ENCODE measurements at places on chromosomes 6 and 20.

DNA sequence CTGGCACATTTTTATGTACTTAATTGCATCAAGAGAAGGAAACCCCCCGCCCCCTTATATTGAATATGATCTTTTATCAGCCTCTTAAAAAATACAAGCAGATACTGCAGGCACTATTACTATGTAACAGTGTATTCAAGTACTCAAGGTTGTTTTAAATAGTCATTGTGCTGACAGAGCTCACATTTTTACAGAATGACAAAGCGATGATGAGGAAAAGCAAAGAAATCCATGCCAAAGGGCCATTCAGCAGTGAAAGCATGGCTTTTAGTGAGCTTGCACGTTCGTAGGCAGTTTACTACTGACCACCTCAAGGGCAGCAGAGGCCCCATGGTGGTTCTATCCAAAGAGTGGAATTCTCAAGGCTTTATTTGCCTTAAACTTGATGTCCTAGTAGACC lies 146.8 kb downstream of the RPS12 start:
- no peak for DNase-seq

DNA sequence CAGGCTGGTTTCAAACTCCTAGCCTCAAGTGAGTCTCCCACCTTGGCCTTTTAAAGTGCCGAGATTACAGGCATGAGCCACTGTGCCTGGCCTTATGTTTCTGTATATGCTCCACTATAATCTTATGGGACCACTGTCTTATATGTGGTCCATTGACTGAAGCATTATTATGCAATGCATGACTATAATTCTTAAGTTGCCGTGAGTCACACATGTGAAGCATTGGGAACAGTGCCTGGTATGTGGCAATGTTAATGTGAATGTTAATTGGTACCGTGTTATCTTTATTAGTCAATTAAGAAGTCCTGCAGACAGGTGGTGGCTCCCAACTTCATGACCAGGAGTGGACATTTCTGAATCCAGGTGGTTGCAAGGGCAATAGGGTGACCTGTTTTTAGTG lies 14.7 kb upstream of the ASXL1 start:
- no peak for DNase-seq

DNA sequence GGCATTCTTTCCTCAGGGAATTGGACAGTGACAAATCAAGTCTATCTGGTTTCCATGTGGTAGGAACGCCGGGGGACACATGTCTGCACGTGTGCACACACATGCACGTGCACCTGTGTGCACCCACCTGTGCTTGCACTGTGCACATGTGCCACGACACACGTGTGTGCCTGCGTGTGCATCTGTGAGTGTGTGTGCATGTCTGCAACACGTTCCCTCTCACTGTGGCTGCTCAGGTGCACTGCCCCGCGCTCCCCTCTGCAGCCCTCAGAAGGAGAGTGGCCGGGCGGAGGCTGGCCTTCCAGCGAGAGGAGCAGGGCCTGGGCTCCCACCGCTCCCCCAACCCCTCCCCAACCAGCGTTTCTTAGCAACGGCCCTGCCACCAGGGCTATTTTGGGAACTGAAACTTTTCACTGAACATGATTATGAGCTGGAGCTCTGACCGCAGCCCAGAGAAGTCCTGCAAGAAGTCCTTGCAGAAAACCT lies 147.8 kb downstream of the PHACTR3 start:
- no peak for DNase-seq

GRCh38 chr6:8633762-8634161 lies 198.4 kb upstream of the SLC35B3 start:
- DNase-seq: no peak

DNA sequence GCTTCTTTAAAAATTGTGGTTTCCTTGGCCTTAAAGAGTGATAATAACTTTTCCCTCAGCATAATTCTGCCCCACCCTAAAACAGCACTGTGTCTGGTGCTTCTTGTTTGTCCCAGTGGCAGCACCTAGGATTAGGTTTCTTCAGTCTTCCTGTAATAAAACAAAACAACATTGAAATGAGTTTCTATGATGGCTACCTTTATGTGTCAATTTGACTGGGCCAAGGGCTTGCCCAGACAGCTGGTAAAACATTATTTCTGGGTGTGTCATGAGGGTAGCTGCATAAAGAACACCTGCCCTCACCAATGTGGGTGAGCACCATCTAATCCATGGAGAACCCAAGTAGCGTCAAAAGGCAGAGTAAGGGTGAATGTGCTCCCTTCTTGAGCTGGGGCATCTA lies 117.8 kb downstream of the QRSL1 start:
- DNase-seq: no peak

GRCh38 chr20:30598460-30599230 lies 658.8 kb upstream of the DEFB115 start:
- DNase-seq: no peak

- no peak for DNase-seq
Measured at GRCh38 chr20:53408691-53409446, 184.8 kb downstream of the ZNF217 start.

- DNase-seq: no peak
Measured at GRCh38 chr6:21845018-21845417, 251.5 kb downstream of the SOX4 start.

DNA sequence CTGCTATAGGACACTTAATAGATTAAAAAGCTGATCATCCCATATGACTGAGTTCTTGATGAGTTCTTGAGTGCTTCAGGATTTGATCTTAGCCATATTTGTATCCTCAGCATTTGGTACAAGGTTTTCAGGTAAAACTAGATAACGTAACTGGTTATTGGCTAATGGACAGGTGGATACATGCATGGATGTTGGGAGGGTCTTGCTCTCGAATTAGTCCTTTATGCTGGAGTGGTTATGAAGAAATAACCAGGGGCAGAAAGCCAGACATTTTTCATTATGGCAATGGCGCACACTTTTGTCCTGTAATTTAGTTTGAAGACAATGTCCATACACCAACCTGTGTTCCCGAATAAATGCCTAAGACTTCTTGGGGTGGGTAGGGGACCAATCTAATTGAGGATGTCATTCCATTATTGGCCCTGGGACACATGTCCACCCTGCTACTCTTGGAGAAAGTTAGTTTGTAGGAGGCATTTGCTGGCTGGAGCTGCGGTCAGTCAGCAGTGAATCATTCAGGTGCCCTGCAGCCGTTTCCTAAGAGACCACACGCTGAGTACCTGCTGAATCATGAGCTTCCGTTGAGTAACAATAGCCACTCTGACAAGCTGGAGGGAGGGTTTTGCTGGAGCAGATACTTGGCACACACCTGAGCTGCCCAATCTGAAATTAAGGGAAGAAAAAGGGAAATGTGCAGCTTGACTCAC lies 194.4 kb downstream of the FOXA2 start:
- no peak for DNase-seq

GRCh38 chr6:19879663-19880062 lies 42.5 kb downstream of the ID4 start:
- DNase-seq: no peak

DNA sequence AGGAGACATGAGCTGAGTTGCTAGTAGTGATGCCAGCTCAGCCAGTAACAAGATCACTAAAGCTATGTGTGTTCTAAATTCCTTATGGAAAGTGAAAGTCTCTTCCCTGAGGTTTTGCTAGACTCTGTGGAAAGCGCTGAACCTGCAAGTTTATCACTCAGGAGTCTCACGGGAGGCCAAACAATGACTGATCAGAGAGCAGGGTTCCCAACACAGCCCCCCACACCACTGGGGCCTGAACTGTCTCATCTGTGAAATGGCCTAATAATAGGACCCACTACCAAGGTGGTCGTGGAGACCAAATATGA lies 19.9 kb downstream of the ACSS1 start:
- DNase-seq: no peak

- DNase-seq: no peak
Measured at GRCh38 chr20:8807480-8808201, 261.2 kb upstream of the PLCB4 start.

DNA sequence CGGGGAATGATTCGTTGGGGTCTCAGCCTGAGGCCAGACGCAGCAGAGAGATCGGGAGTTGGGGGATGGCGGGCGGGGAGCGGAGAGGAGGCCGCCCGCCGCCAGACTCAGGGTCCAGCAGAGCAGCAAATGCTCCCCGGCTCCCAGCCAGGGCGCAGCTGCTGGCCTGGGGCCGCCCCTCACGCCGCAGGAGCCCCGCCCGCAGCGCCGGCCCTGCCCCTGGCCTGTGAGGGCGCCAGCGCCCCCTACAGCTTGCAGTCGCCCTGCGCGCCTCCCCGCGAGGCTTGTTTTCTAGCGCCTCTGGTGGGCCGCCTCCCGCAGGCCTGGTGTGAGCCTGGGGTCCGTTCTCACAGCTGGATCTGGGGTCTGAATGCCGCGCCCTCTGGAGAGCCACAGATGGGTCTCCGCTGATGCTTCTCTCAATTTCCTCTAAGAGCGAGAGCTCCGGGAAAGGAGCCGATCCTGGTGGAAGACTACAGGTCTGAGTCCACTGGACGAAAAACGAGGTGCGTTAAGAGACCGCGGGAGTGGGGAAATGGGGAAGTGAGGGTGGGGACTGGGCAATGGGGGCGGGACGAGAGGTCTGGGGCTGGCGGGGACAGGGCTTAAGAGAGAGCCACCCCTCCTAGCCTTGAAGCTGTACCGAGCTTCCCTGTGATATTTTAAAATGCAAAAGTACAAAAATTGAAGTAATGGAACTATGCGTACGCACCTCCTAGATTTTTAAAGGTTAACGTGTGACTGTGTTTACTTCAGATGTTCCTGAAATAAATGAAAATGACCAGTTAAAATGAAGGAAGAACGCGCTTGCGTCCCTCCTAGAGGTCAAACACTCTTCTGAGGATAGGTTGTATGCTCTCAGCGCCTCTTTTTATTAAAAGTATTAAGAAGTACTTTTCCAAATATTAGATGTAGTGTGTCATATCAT lies 30.1 kb downstream of the TRIM38 start:
- DNase-seq: peak; percentile 96

DNA sequence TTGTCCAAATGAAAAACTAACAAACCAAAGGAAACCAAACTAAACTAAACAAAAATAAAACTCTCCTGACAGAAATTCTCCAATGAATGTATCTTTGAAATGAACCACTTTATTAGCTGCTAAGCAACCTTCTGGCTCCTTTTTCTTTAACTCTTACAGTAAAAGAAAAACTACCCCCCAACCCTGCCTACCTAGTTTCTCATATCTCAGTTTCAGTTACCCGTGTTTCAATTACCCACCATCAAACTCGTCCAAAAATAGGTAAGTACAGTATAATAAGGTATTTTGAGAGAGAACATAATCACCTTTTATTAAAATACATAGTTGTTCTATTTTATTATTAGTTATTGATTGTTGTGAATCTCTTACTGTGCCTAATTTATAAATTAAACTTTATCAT lies 177.4 kb upstream of the THEMIS start:
- no peak for DNase-seq

GRCh38 chr6:47250302-47250701 lies 59.4 kb downstream of the TNFRSF21 start:
- no peak for DNase-seq

- no peak for DNase-seq
Measured at GRCh38 chr6:105810105-105810921, 275.8 kb upstream of the PRDM1 start.

DNA sequence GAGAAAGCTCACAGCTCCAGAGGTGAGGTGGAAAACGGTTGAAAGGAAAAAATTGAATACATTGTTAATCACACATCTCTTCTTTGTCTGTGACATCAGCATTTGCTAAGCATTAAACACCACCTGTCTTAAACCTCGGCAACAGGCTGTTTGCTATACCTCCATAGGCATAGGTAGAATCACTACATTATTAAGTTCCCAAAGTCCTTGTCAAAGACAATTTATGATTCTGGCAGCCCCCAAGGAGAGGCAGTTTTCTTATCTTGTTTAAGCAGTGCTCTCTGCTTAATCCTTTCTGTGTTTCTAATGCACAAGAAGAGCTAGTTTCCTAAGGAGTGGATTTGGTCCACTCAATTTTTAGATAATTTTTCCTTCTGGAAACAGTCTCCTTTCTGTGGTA lies 249.7 kb downstream of the NKAIN2 start:
- DNase-seq: no peak

DNA sequence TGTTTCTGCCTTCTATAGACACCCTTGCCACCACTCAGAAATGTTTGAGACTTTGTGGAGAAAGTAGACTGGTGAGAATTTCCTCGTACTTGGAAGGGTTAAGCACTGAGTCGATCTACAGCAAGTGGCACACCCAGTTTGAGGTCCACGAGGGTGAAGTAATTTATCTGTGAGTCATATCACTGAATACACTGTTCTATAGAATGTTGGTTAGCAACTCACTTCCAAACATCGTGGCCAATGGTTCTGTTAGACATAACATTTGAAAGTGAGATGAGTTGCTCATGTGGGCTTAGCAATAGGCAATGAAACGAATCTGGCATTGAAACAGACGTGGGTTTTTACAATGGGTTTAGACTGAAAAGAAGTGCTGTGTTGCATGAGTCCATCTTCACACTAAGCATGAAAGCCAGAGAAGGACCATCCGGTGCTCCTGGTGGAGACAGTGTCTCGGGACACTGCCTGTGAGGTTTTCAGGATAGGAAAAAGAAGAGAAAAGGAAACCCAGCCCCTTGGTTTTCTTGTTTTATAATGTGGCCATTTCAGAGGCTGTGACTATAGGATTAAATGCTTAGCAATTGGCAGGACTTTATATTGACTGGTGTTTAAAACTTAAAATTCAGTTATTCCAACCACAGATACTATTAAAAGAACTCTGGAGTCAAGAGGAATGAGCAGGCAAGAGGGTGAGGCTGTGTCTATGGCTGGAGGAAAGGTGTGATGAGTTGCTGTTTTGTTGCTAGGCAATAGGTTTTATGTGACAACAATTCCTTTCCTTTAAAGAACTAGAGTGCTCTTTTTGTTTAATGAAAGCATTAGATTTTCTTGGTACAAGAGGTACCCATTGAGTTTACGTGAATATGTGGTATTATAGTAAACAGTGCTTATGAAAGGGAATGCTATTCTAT lies 31.0 kb upstream of the EZR start:
- DNase-seq: no peak

DNA sequence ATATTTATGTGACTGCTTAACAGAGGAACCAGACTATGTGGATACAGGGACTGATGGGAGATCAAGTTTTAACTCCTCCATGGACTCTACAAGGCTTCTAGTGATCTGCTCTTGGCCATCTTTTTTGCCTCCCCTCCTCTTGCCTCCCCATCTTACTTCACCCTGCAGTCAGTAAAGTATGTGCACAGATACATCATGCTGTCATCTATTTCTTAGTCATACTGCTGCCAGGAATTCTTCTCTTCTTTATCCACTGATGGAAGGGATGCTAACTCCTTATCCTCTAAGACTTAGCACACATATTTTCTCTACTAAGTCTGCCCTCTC lies 27.6 kb upstream of the FAM83C start:
- DNase-seq: no peak

- DNase-seq: no peak
Measured at GRCh38 chr20:46230801-46231282, 77.5 kb downstream of the CDH22 start.

GRCh38 chr6:123176706-123177105 lies 180.7 kb downstream of the CLVS2 start:
- DNase-seq: no peak

- no peak for DNase-seq
Measured at GRCh38 chr6:12354499-12354898, 64.3 kb downstream of the EDN1 start.
